Muscle of back (tissue), 13 donors: ENCODE measurements at places on chromosomes 1 and 21.

DNA sequence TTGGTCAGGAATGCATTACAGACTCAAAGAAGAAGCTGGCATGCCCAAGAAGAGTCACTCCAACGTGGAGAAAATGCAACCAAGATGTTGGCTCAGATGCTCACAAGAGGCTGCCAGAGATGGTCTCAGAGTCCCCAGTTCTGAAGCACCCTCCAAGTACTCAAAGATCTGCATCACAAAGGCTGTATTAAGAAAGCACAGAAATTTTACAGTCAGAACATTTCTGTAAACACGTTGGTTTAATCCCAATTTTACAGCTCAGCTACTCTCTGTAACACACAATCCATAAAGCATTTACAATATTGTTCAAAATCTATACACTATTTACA is 69.4 kb downstream of the CDC7 start:
- DNase-seq, result peak; percentile 74

GRCh38 chr1:115506518-115506917 is 135.3 kb upstream of the VANGL1 start:
- DNase-seq, result no peak

DNA sequence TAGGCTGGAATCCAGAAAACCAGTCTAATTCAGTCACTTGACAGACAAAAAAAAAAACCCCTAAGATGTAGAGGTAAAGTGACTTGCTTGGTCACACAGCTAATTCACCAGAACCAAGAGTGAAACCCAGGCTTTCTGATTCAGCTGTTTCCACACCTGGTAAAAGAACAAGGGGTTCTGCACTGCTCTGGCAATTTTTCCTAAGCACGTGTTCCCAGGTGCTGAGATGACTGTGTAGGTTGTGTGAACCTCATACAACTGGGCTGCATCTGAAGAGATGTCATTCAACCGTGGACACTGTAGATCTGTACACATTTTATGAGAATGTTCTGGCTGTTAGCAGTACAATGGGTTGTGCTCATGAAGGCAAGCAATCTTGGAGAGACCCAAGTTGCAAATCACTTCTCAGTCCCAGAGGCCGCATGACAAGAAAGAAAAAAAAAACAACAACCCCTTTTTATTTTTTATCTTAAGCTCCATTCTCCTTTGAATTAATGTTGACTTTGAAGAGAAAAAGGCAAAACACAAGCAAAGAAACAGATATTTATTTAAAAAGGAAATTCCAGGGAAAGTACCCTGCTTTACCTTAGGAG is 95.4 kb downstream of the INTS7 start:
- no peak for DNase-seq

DNA sequence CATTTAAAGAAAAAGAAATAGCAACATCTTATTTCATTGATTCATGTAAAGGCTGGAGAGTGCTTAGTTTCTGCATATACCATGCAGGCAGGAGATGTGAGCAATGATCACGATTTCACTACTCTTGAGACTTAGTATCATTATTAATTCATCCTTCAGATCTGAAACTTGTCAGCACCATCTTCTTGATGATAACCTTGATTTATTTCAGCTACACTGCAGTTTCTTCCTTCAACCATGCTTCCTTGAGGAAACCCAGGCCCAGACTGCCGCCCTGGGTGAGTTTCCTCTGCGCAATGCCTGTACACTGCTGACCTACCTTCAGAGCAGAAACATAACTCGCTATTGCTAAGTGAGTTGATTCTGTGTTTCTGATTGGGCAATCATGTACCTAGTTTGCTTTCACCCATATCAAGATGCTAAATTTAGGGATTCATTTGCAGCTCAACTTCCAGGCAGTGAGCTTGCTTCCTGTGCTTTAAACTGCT is 13.5 kb upstream of the BCL10 start:
- DNase-seq, result no peak

DNA sequence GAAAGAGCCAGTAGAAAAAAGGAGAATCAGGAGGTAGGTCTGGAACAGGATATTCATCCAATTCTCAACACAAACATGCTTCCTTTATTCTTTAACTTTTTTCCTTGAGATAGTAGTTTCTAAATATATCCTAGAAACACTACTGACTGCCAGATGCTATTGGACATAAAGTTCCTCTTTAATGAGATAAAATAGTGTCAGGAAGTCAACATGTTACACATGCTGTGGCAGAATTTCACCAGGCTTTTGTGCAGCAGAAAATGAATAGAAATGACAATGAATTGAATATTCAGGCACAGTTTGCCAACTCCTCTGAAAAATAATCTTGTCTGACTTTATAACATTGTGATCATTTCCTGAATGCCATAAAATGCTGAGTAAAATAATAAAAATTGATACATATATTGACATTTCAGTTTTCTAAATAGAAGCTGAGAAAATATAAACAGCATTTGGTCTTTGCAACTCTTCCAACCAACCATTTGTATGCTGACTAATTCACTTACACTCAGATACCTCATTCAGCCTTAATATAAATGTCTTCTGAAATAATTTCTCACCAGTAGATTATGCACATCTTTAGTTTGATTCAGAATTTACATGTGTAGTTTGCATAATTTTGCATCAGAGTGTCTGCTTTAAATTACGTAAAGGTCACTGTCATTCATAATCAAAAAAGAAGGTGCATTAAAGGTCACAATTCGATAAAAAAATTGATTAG is 486.1 kb upstream of the ADGRL2 start:
- peak; percentile 42 for DNase-seq
